ENCODE measurements at places on chromosomes 1 and 21.
A peak's percentile ranks its signal among the peaks of the same experiment; 100 is the strongest.

DNA sequence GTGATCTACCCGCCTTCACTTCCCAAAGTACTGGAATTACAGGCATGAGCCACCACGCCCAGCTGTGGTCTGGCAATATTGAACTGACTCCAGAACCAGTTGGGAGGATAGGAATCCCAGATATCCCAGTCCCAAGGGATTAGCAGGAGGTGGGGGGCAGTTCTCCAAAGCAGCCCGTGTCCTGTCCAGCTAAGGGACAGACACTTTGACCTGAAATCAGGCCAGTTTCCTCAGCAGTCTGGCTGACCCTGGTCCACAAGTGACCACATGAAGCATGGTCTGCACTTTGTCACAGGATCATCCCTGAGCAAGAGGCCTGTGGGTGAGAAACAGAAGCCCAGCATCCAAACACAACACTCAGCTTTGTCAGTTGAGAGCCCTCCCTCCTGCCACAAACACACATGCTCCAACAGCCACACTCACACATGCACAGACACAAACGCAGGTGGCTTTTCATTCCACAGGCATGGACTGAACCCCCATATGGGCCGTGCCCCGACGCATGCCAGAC, 2.7 kb upstream of the FDPS start:
- DNase-seq, result no peak

GRCh38 chr1:202586018-202586821, 124.0 kb downstream of the SYT2 start:
- DNase-seq, result no peak

GRCh38 chr1:44481701-44482100, 76.6 kb downstream of the RNF220 start:
- no peak for DNase-seq

DNA sequence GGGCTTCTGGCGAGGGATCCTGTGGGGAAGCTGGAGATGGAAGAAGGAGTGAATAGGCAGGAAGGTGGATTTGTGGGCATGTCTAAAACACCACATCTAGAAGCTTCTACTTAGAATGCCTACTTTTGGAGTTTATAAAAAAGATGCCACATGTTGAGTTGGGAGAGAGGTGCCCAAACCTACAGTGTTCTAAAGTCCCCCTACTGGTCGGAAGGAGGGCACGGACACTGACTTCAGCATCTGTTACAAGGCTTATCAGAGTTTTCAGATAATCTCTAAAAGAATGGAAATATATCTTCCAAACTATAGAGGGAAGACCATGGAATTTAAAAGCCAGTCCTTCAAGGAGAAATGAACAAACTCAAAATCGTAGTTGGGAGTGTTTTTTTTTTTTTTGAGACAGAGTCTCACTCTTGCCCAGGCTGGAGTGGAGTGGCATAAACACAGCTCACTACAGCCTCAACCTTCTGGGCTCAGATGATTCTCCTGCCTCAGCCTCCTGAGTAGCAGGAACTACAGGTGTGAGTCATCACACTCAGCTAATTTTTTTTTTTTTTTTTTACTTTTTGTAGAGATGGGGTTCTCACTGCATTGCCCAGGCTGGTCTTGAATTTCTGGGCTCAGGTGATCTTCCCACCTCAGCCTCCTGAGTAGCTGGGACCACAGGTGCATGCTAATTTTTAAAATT, 14.8 kb downstream of the IBA57 start:
- peak; percentile 0 for DNase-seq

DNA sequence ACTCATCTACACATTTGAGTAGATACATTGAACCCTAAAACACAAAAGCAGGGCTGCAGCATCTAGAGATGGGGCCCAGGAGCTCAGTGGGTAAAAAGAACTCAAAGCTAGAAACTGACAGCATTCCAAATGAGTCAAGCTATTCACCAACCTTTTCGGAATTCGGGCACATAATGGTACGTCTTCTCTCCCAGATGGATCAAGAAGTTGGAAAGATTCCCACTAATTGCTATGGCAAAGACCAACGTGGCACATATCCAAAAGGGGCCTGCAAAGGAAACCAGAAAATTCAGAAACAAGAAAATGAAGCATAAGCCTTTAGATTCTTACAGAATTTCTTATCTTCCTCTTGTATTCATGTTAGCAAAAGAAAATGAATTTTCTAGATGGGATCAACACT, 18.4 kb downstream of the YIPF1 start:
- DNase-seq, result no peak

GRCh38 chr1:107777664-107778047, 187.3 kb downstream of the VAV3 start:
- DNase-seq, result no peak

GRCh38 chr1:64043976-64044375, 159.4 kb upstream of the UBE2U start:
- no peak for DNase-seq

- DNase-seq, result no peak
These were observed 5.8 kb upstream of the LAD1 start for GRCh38 chr1:201404722-201405483.

- no peak for DNase-seq
These were observed 47.1 kb upstream of the DYNLT5 start for GRCh38 chr1:66705110-66705509.

DNA sequence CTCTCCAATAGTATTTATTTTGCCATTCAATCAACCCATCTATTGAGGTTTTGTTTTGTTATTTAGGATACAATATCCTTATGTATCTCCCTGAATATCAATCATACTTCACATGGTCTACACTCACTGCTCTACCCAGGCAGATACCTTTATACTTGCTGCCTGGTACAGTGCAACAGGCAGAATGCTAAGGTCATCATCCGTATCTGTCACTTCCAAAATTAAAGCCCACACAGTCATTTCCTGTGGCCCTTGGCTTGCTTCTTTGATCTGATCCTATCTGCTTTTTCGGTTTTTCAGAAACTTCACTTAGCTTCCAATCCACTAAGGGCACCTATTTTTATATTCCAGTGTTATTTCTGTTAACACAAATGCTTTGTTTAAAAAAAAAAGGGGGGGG, 22.3 kb upstream of the ZZZ3 start:
- no peak for DNase-seq

DNA sequence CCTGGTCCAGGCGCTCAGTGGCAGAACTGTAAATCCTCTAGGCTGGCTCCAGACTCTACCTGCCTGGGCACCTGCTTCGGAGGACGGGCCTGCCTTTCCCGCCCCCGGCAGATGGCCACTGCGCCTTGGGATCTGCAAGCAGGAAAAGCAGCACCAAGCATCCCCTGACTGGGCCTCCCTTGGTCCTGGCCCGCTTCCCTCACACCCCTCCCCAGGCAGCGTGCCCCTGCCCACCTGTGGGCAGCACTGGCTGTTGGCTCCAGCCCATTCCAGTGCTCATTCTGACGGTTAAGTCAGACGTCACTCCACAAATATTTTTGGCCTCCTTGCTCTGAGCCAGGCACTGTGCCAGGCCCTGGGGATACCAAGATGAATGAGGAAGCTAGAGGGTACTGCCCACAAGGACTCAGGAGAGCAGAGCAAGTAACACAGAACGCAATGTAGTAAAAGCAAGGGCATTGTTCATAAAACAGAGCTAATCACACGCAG, 22.0 kb upstream of the BLACAT1 start:
- DNase-seq, result no peak

All from activated CD4-positive, CD25-positive, alpha-beta regulatory T cell treated with anti-CD3 and anti-CD28 coated beads, Interleukin-2, amount 50 U/mL, for 72 hours (primary cell).